Heart right ventricle (tissue), 16 donors: ENCODE measurements at places on chromosomes 6 and 20. TPM values are rescaled to one million over a fixed set of nuclear protein-coding genes. Genes with fewer than 3 reads are reported as not detected.
A peak's percentile ranks its signal among the peaks of the same experiment; 100 is the strongest.

DNA sequence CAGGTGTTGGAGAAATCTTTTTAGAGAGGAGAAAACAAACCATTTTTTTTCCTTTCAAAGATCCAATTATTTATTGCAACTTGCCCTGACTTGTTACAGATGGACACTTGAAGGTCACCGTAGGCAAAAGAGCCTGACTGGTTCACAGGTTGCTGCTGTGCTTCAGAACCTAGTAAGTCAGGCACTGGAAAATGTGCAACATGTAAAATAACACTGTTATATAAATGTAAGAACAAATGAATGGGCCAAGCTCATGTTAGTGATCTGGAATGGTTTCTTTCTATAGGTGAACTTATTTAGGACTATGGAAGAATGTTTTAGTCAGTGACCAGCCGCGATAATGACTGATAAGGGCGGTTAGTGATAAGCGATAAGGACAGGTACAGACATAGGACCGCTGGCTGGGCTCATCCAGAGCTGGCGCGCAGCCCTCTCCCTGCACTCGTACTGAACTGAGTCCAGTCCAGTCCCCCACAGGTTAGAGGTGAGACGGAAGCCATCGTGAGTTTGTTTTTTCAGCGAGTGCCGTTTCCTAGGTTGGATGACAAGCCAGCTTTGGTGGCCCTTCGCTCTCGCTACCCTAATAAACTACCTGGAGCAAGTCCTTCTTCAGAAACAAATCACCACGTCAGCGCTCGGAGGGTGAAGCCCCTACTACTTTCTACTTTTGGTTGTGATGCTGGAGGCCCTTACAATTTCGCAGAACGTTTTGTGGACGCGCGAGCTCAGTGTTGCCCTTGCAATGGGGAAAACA lies 94.4 kb upstream of the PRDM1 start:
- no peak for DNase-seq

DNA sequence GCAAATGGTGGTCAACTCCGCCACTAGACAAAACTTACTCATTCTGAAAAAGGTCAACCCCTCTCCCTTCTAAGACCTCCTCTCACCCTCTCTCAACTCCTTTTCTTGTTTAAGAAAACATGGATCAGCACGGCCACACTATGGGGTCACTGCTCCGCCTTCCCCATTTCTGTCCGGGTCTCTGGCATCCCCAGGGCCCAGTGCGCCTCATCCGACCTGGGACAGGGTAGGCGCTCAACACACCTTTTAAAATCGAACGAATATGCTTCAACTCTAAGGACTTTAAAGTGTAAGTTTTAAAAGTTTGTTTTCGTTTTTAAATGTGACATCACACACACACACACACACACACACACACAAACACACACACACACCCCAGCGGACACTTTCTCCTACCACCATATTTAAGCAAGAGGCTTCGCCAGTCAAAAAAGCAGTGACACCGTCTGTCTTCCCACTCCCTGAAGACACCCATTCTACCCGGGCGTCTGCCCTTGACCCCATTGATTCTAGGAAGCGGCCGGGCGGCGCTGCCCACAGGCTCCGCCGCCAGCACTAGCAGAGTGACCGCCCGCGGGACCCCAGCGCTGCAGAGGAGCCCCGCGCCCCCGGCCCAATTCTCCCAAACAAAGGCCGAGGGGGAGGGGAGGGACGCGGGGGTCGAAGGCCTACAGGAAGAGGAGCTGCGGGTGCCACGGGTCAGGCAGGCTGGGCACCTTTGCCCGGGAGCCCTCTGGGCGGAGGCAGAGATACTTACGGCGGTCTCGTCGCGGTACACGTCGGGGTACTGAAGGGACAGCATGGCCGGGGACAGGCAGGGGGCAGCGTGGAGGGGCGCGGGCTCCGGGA lies 568 bp downstream of the PREP start:
- peak; percentile 23 for DNase-seq

GRCh38 chr20:8115436-8115835 lies 16.6 kb upstream of the PLCB1 start:
- no peak for DNase-seq

DNA sequence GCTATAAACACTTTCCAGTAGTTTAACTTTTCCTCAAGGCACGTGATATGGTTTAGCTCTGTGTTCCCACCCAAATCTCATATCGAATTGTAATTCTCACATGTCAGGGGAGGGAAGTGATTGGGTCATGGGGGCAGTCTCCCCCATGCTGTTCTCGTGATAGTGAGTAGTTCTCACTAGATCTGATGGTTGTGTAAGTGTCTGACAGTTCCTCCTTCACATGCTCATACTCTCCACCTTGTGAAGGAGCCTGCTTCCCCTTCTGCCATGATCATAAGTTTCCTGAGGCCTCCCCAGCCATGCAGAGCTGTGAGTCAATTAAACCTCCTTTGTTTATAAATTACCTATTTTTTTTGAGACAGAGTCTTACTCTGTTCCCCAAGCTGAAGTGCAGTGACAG lies 127.9 kb downstream of the DTNBP1 start:
- no peak for DNase-seq

- DNase-seq = no peak
These were observed 27.5 kb downstream of the HLA-F start for GRCh38 chr6:29750709-29751108.

- DNase-seq = no peak
These were observed 217.6 kb upstream of the HDDC2 start for GRCh38 chr6:125519367-125519766.

- DNase-seq = no peak
These were observed 877 bp downstream of the ENPP4 start for GRCh38 chr6:46130666-46131065.

DNA sequence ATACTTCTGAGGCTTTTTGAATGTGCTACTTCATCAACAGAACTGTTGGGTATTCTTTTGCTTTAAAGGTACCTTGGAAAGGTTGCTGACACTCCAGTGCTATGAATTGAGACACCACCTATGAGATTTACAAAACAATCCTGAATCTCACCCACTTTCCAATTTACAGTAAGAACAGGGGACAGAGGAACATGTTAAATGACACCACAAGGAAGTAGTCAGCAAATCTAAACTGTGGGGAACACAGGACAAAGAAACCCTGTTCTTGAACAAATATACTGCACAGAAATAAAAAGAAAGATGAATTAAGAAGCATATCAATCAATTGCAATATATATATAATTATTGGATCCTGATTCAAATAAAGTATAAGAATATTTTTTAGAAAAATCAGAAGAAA lies 216.7 kb upstream of the ARID1B start:
- no peak for DNase-seq

GRCh38 chr6:159646733-159647132 lies 46.3 kb downstream of the SOD2 start:
- DNase-seq = no peak

GRCh38 chr6:130787726-130788500 lies 39.3 kb upstream of the SMLR1 start:
- no peak for DNase-seq

DNA sequence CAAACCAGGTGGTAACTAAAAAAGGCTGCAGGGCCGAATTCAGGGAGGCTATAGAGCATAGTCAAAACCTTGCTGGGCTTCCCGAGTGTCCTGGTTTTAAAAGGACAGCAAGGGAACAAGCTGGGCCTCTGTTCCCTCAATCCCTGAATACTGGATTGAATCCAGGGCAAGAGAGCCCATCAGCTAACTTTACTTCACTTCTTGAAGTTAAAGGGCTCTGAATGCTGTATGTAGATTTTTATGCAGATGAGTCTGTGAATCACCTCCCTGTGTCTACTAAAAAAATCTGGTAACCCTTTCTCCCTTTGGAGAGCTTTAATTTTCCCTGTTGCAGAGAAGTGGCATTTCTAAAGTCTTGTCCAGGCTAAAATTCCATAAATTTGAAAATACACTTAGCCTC lies 29.5 kb downstream of the LYRM4 start:
- DNase-seq = no peak

Gene TREM1
- 12.4 TPM for polyA plus RNA-seq

Gene HEBP2
- 123 TPM for polyA plus RNA-seq

Gene SLC17A2
- not detected for polyA plus RNA-seq

Gene CAP2
- 42.0 TPM for polyA plus RNA-seq

Gene BIRC7
- not detected for polyA plus RNA-seq

Gene SLC17A3
- not detected for polyA plus RNA-seq

Gene GPX5
- polyA plus RNA-seq = not detected

Gene FOXS1
- polyA plus RNA-seq = 6.0 TPM

Gene SRSF12
- 0.32 TPM for polyA plus RNA-seq

Gene TBX18
- 2.3 TPM for polyA plus RNA-seq

Gene OR2B6
- not detected for polyA plus RNA-seq
